Fibroblast of the aortic adventitia (primary cell): ENCODE measurements at places on chromosomes 5 and 9. TPM values are rescaled to one million over a fixed set of nuclear protein-coding genes. Genes with fewer than 3 reads are reported as not detected.

Gene GCNT4
- total RNA-seq: 2.5 and 9.3 TPM in 2 replicates

Gene NUTM2G
- not detected in 2 replicates for total RNA-seq

Gene C9orf153
- total RNA-seq: 0.41 and 0.45 TPM in 2 replicates

Gene PCDHGB2
- total RNA-seq: 1.3 and 5.7 TPM in 2 replicates

Gene GMCL2
- total RNA-seq: not detected in 2 replicates

Gene GABRA6
- not detected in 2 replicates for total RNA-seq

Gene SEC61B
- 20.3 and 155 TPM in 2 replicates for total RNA-seq

Gene PCDHAC2
- 0.57 TPM in 1 of 2 replicates, not detected in the other for total RNA-seq

Gene APBA1
- 2.7 and 12.4 TPM in 2 replicates for total RNA-seq

Gene TMC1
- 0.36 and 0.49 TPM in 2 replicates for total RNA-seq

Gene BRINP1
- total RNA-seq: 3.1 and 5.8 TPM in 2 replicates

Gene SLC45A2
- 0.09 TPM in 1 of 2 replicates, not detected in the other for total RNA-seq

Gene GFPT2
- 54.4 and 69.8 TPM in 2 replicates for total RNA-seq

Gene GABRB2
- 0.09 TPM in 1 of 2 replicates, not detected in the other for total RNA-seq

Gene PCDHA3
- 0.27 and 0.49 TPM in 2 replicates for total RNA-seq

Gene MARCOL
- not detected in 2 replicates for total RNA-seq

Gene GFI1B
- total RNA-seq: not detected in 2 replicates

Gene KIAA0825
- total RNA-seq: 4.3 and 12.2 TPM in 2 replicates

Gene FOXD4L4
- 0.09 TPM in 1 of 2 replicates, not detected in the other for total RNA-seq

Gene MGAT4B
- total RNA-seq: 106 and 141 TPM in 2 replicates

Gene ADGRD2
- not detected in 2 replicates for total RNA-seq

Gene OR4F3
- 0.54 TPM in 1 of 2 replicates, not detected in the other for total RNA-seq

Gene LRRC19
- total RNA-seq: not detected in 2 replicates

Gene TYRP1
- 0.09 and 1.1 TPM in 2 replicates for total RNA-seq

Gene CKMT2
- 1.4 TPM in 1 of 2 replicates, not detected in the other for total RNA-seq

Gene DRD1
- total RNA-seq: 0.18 TPM in 1 of 2 replicates, not detected in the other

Gene HAPLN1
- 1.3 TPM in 1 of 2 replicates, not detected in the other for total RNA-seq

Gene AOPEP
- 39.7 and 82.3 TPM in 2 replicates for total RNA-seq

Gene TMEM232
- total RNA-seq: 4.7 and 5.2 TPM in 2 replicates

Gene TSSK1B
- total RNA-seq: 1.4 TPM in 1 of 2 replicates, not detected in the other

Gene SPATA31E1
- total RNA-seq: not detected in 2 replicates

Gene BSPRY
- not detected in 2 replicates for total RNA-seq

Gene NAIF1
- total RNA-seq: 6.0 and 7.5 TPM in 2 replicates

Gene RFESD
- 0.33 and 4.7 TPM in 2 replicates for total RNA-seq

Gene IFNA13
- not detected in 2 replicates for total RNA-seq

Gene UBLCP1
- 36.5 and 82.8 TPM in 2 replicates for total RNA-seq

Gene CCNO
- total RNA-seq: 0.18 TPM in 1 of 2 replicates, not detected in the other

Gene SPINK1
- not detected in 2 replicates for total RNA-seq

Gene SAPCD2
- 0.41 and 1.5 TPM in 2 replicates for total RNA-seq

Gene IFNA21
- total RNA-seq: not detected in 2 replicates

Gene ALDH1A1
- 8.8 and 65.4 TPM in 2 replicates for total RNA-seq

Gene CMBL
- total RNA-seq: 12.3 and 13.6 TPM in 2 replicates

Gene PCDHB12
- total RNA-seq: 0.18 and 0.25 TPM in 2 replicates

Gene AP3S1
- total RNA-seq: 109 and 237 TPM in 2 replicates

Gene LCN1
- not detected in 2 replicates for total RNA-seq

Gene PDZD2
- under 0.01 and 2.5 TPM in 2 replicates for total RNA-seq

Gene TCERG1
- 58.7 and 66.4 TPM in 2 replicates for total RNA-seq

Gene ANKRD34B
- not detected in 2 replicates for total RNA-seq

Gene CCL27
- total RNA-seq: not detected in 2 replicates

Gene MARCHF11
- not detected in 2 replicates for total RNA-seq

Gene TMEM252
- total RNA-seq: not detected in 2 replicates

Gene FBN2
- 19.8 and 45.1 TPM in 2 replicates for total RNA-seq

Gene SPARC
- 1,011 and 5,653 TPM in 2 replicates for total RNA-seq
